ENCODE measurements at places on chromosomes 11 and 22.

- DNase-seq, result no peak
Measured at GRCh38 chr11:68550485-68550817, 89.9 kb downstream of the PPP6R3 start.

- DNase-seq, result no peak
Measured at GRCh38 chr11:100151944-100152343, 535.1 kb upstream of the ARHGAP42 start.

DNA sequence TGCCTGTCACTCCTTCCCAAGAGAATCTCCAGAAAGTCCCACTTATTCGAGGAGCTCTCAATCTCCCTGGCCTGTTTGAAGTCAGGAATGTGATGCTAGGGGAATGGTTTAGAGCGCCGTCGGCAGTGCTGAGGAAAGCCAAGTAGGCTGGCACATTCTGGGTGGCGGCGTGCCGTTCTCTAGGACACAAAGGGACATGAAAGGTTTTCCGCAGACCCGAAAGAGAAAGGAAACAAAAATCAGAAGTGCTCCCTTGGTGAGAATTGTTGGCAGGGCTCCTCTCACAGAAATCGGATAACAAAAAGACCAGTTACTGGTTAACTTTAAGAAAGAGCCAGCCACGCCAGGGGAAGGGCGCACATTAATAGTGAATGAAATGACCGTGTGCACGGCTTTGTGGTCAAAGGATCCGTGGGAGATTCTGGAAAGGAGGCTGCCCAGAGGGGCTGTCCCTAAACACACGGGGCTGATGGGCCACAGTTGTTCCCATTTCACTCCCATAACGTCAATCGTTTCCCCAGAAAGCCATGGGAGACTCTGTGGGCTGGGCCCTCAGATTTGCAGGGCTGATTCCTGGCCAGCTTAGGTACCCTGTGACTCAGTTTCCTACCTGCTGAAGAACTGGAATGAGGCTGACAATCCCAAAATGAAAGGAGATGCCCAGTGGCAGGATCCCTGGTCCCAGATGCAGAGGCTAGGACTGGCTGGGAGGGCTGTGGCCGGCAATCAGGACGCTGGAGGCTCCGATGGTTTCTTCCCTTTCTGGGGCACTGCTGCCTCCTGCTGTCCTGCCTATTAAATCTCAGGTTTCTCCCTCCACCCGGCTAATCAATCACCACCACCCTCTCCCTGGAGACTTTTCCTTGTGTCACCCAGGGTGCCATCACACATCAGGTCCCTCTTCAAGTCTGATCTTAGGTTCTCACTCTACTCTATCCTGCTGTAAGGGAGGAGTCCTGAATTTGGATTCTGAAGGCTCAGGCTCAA, 82.3 kb downstream of the RCN1 start:
- peak; percentile 5 for DNase-seq

DNA sequence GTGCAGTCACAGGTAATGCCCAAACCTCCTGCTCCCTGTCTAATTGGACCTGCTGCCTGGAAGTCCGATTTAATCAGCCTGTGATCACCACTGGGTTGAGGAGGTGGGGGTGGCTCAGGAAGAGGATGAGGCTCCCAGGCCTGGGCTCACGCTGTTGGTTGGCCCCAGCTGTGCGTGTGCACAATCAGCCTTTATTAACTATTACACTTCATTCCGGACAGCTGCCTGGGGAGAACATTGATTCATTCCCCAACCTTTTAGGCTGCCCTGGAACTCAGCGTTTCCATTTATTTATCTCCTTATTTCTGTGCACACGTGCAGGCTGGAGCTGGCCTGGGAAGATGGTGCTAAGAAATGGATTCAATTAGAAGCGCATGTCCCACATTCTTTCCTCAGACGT, 123.4 kb downstream of the DSCAML1 start:
- DNase-seq, result no peak

GRCh38 chr22:20135265-20135664, 3.7 kb downstream of the ZDHHC8 start:
- no peak for DNase-seq

- no peak for DNase-seq
Measured at GRCh38 chr22:48237466-48238283, 1475.2 kb downstream of the TBC1D22A start.

DNA sequence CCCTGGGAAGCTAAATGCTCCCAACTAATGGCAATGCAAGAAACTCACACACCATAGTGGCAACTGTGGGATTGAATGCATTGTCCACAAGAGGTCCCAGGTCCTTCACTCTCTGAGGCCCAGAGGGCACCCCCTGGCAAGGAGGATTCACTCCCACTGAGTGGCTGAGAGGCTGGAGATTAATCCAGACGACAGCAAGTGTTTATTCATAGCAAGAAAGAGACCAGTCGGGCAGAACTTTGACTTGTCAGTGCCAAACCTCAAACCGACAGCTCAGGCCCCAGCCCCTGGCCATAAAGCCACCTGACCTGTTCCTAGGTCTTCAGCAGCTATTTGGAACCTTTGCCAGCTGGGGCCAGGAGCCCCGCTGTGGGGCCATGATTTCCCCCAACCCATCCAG, 54.5 kb upstream of the MPEG1 start:
- no peak for DNase-seq

GRCh38 chr22:27089264-27089663, 431.9 kb downstream of the MIAT start:
- no peak for DNase-seq

DNA sequence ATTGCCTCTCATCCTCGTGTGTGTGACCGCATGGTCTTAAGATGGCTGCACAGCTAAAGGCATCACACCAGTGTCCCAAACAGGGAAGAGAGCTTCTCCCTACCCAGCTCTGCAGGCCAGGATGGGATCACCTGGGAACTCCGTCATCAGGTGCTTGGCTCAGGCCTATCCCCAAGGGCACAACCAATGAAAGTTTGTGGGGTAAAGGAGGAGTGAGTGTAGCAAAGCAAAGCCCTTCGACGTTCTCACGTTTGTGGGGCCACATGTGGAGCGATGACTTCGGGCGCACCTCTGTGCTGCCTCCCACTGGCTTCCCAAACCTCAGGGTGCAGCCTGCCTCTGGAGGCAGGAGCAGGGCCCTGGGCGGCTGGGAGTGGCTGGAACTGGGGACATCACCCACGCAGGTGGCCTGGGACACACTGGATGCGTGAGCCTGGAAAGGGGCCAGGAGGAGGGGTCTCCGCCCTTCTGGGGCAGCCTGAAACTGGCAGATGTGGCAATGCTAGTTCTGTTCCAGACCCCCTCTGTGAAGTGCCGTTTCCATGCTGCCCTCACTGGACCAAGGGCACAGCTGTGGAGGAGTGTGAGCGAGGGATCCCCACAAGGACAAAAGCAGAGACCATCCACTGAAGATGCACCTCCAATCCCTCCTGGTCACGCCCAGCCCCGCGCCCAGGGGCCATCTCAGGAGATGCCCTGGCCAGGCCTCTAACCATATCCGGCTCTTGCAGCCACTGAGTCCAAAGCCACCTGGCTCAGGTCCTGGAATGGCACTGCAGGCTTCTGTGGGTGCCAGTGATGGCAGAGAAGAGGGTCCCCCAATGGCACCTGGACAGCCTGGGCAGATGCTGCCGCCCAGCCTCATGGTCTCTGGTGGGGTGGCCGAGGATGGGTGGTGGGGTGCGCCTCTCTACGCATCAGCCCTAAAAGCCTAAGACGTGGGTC, 30.6 kb upstream of the GAL start:
- no peak for DNase-seq

GRCh38 chr11:26953770-26954392, 40.0 kb upstream of the FIBIN start:
- no peak for DNase-seq

DNA sequence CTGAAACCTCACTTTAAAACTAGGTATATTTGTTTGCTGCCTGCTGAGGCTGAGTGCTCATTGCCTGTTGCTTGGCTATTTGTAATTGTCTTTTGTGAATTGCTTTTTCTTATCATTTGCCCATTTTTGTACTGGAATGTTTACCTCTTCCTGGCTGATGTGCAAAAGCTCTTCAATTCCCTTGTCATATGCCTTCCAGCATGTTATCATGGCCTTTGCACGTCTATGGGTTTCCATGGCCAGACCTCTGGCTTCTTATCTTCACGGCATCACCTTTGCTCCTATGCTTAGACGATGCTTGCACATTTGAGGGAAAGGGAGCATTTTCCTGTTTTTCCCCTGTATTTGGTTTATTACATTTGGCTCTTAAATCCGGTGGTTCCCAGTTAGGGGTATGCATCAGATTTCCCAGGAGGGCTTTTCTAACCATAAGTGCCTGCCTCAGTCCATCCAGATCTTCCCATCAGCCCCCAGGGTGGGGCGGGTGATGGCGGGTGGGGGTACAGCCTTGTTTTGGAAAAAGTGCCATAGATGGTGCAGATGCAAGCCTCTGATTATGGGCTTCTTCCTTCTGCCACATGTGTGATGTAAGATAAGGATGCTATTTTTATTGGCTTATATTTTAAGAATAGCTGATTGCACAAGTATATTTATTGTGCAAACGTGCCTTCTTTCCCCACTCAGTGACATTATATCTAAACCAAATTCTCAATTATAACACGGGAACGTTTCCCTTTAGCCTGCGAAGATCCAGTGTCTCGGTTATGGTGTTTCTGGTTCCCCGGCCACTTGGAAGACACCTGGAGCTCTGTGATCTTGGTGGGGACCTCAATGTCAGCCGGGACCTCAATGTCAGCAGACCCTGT, 70.6 kb upstream of the SEPTIN5 start:
- no peak for DNase-seq

DNA sequence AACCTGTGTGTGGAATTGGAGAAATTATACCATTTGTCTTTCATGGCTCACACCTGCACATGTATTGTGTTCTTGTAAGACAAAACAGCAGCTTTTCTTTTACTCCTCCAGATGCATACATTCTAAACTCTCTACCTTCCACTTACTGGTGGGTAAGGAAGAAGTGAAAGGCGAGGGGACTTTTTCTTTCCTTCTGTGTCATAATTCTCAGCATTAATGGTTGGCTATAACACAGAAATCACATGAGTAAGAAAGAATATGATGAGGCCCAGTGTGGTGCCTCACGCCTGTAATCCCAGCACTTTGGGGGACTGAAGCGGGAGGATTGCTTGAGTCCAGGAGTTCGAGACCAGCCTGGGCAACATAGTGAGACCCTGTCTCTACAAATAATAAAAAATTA, 57.8 kb upstream of the SHANK2 start:
- DNase-seq, result no peak

- DNase-seq, result no peak
Measured at GRCh38 chr11:3616721-3617460, 24.9 kb downstream of the ART5 start.

- DNase-seq, result no peak
Measured at GRCh38 chr22:26417406-26417805, 11.7 kb upstream of the ASPHD2 start.

DNA sequence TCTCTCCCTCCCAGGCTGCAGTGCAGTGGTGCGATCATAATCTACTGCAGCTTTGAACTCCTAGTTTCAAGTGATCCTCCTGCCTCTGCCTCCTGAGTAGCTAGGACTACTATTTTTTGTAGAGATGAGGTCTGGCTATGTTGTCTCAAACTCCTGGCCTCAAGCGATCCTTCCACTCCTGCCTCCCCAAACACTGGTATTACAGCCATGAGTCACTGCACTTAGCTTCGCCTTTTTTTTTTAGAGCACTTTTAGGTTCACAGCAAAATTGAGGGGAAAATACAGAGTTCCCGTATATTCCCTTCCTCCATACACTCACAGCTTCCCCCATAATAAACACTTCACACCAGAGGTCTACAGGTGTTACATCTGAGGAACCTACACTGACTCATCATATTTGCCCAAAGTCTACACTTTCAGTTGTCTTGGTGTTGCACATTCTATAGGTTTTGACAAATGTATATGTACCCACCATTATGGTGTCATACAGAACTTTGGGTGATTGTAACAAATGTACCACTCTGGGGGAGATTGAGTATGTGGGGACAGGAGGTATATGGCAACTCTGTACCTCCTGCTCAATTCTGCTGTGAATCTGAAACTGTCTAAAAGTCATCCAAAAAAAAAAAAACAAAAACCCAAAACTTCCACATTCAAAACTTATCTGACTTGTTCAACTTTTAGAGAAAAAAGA, 11.3 kb upstream of the SLC37A4 start:
- DNase-seq, result no peak

DNA sequence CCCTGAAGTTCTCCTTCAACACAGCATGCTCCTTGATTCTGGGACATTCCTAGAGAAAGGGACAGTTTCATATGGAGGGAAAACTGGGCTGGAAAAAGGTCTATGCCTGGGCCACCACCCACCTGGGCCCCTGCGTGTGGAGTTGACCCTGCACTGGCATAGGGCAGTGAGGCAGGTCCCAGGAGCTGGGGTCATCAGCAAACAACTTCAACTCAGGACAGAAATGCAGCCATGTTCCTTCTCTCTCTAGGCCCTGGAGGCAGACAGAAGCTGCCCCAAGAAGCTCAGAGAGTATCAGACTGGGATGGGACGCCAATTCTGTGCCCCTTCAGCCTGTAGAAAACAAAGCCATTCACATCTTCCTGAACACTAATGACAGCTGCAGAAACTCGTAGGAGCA, 34.9 kb downstream of the RTL6 start:
- DNase-seq, result no peak
